ENCODE measurements at places on chromosomes 2 and 18. TPM values are rescaled to one million over a fixed set of nuclear protein-coding genes. Genes with fewer than 3 reads are reported as not detected.

GRCh38 chr2:12923907-12924610, 207.3 kb downstream of the TRIB2 start:
- DNase-seq, result no peak

- DNase-seq, result no peak
Measured at GRCh38 chr18:35282353-35282752, 7.7 kb downstream of the ZSCAN30 start.

Gene MARCO
- total RNA-seq, result 4.8 TPM

DNA sequence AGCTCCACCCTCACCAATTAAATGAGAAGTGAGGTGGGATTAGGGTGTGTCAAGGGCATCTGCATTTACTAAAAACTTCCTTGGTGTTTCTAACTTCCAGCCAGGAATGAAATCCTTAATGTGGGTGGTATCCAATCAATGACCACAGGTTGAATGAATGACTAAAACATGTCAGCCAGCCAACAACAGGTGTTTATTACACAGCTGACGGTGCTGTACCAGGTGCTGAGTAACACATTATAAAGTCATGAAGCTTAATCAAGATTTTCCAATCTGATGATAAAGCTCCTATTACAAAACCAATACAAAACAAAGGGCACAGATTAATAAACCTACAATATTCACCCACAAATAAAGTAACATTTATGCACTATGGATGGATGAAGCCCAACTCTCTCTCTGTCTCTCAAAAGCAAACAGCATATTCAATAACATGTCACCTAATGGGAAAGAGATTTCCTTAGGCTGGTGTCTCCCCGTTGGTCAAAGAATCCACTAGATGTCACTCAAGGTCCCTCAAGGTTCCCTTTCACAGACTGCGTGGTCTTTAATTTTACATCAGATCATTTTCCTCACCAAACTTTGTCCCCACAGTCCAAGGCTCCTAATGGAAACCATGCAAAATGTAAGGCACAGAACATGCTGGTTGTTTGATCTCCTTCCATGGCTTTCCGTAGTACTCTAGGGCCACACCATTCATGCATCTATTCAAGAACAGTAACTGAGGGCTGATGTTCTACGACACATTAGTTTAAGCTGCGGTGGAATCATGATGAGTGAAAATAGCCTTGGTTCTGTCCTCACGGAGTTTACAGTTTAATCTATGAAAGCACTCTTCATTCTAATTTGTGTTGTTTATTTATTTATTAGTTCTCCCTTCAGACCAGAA, 6.4 kb upstream of the PTPN4 start:
- DNase-seq, result no peak

Gene FSHR
- total RNA-seq, result not detected

DNA sequence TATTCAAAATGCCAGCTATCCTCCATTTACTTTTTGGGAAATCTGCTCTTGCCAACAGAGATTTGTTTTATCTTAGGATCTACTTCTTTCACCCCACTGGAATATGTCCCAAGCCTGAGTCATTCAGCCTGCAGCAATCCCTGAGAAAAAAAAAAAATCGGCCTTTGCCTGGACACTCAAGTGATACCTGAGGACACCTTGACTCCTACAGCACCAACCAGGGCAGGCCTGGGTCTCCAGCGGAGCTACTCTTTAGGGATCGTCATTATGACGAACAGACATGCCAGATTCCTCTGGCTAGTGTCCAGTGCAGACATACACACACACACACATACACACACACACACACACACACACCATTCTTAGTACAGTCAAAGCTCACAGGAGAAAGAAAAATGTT, 2.2 kb upstream of the UGT1A6 start:
- no peak for DNase-seq

DNA sequence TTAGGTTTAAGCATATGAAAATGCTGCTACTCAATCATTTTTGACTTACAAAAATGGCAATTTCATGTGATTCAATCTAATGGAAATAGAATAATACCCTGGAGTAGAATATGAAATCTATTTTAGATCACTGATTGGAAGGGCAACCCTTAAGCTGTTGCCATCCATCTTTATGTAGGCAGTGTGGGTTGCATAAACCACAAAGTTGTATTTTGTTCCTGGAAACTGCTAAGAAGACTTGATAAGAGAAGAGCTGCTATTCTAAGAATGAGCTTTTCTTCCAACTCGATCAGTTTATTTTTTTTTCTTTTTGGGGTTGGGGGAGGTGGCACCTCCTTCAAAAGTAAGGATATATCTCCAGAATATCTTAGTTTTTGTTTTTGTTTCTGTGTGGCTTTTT, 60.2 kb downstream of the CAVIN2 start:
- no peak for DNase-seq

DNA sequence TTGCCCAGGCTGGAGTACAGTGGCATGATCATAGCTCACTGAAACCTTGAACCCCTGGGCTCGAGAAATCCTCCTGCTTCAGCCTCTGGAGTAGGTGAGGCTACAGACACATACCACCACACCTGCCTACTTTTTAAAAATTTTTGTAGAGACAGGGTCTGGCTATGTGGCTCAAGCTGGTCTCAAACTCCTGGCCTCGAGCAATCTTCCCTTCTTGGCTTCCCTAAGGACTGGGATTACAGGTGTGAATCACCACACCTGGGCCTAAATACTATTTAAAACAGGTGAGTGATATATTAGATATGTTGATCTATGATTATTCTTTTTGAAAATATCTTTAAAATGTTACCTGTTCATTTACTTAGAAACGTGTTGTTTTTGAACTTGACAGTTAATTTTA, 57.2 kb downstream of the MOGAT1 start:
- DNase-seq, result no peak

DNA sequence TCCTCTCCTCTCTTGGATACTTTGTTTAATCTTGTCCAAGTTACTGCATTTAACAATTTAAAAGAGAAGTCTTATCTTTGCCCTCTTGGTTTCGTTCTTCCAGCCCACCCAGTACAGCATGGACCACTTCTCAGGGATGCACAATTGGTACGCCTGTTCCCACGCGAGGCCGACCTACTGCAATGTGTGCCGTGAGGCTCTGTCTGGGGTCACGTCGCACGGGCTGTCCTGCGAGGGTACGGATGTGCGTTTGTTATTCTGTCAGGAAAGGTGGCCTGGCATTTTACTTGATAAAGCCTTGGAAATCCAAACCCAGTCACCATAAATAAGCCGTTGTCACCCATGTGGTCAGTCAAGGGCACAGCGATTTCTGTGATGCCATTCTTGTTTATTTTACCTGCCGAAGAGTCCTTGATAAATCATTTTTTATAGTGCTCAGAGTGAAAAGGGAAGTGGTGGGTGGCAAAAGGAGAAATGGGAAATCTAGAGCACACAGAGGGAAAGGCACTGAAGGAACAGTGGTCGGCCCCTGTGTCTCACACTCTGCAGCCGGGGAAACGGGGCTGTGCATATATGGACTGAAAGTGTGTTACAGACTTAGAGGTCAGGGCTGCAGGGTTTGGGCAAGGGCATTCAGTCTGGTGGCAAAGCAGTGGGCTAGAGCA, 80.5 kb downstream of the DGKD start:
- DNase-seq, result no peak

DNA sequence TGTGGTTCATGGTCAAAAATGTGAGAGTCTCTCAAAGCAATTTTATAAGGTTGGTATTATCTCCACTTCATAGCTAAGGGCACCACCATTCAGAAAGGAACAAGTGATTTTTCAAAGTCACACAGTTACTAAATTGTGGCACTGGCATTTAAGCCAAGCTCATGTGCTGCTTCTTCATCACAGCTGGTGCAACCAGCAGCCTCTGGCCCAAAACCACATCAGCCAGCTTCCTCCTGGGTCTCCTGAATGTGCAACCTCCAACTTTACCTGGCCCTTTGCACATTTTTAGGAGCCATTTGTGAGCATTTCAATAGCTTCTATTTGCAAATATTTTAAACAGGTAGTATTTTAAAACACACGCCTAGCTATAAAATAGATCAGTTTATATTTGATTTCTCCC, 293.7 kb downstream of the BCL11A start:
- DNase-seq, result no peak
